Lung (tissue), 17 donors: ENCODE measurements at places on chromosomes 1 and 21. TPM values are rescaled to one million over a fixed set of nuclear protein-coding genes. Genes with fewer than 3 reads are reported as not detected.
A peak's percentile ranks its signal among the peaks of the same experiment; 100 is the strongest.

The MTARC1 gene
- total RNA-seq = 22.3 TPM

GRCh38 chr1:164977561-164977960 lies 379.0 kb downstream of the LMX1A start:
- no peak for DNase-seq

DNA sequence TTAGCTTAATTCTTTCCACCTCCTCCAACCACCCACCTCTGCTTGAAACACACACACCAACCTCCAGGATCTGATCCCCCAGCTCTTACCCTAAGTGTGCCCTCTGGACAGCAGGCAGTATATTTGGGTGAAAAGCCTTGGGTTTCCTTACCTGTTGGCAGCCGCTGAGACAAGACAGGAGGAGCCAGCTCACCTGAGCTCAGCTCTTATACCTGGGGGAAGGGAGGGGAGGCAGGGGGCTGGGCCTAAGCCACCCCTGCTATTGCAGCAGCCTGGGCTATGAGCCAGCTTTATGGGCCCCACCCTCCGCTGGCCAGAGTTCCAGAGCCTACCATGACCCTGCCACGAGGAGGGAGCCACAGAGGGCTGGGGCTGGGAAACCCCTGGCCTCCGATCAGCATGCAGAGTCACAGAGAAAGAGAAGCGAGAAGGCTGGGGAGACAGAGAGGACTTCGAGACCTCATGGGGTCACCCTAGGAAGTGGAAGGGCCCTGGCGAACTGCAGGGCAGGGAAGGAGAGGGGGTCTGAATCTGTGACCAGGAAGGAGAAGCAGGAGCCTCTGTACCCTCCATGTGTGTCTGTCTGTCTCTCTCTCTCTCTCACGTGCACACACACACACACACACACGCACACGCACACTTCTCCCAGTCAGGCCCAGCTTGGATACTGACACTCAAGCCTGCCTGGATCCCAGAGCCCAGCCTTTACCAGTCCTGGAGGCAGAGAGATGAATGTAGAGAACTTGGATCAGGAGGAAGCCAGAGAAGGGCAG lies at the start of gene S100A14:
S100A14 (minus strand) TSS at position 182 of the 773 bp plus-strand sequence. CDS start 467 bp downstream, outside the sequence.
- peak; percentile 67 for DNase-seq

- DNase-seq = peak; percentile 88
These were observed 39.9 kb downstream of the F5 start for GRCh38 chr1:169546087-169546995.

DNA sequence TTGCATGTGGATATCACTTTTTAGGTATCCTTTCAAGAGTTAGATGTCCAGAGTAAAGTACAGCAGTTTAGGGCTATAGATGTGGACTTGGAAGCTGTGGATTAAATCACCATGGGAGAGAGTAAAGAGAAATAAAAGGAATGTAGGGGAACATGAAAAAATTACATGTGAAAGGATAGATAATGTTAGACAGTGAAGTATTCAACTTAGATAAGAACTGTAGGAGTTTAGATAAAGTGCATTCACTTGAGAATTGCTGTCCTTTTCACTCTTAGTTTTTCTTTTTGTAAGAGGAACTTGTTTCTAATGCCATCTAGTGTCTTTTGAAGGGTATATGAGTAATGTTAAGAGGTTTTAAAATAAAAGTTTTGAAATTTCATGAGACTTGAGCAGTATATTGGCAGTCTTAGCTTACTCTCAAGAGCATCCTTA lies 40.1 kb downstream of the MAST2 start:
- peak; percentile 20 for DNase-seq

DNA sequence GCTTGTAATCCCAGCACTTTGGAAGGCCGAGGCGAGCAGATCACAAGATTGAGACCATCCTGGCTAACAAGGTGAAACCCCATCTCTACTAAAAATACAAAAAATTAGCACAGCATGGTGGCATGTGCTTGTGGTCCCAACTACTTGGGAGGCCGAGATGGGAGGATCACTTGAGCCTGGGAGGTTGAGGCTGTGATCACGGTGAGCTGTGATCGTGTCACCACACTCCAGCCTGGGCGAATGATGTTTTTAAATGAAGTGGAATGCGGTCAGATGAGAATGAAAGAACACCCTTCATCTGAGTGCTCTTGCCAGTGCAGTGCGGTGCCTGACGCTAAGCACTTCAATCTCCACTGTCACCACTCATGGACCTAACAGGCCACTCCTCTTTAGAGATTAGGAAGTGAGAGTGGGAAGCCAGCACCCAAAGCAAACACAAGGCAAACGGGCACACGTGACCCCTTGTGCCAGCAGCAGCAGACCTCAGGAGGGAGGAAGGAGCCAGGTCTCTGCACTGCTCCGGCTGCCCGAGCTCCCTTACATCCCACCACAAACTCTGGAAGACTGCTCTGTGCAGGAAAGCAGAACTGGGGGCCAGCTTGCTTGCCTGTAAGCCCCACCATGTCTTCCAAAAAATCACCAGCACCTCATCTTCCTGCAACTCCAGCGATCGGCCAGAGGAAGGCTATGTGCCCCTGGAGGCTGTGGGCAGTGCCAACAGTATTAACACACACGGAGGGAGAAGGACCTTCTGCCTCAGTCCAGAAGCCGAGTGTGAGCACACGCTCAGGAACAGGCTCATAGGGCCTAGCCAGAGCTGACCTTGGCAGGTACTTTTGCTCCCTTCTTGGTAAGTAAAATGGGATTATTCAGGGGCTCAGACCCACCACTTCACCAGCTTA lies 9.7 kb downstream of the CTNNBIP1 start:
- peak; percentile 74 for DNase-seq

DNA sequence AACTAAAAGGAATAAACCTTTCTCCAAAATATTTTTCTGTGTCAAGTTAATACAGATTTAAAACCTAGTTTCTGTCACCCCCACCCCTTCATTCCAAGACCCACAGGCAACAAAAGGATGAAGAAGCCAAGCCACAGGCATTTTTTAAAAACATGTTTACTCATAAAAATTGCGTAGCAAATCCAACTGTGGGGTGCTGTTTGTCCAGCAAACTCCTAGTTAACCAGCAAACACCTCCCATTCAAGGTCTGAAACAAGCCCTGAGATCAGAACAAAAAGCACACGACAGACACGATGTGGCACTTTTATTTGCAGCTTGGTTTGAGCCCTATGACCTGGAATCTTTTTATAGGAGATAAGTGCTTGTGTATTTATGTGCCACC lies 149.9 kb upstream of the CAMK1G start:
- no peak for DNase-seq

DNA sequence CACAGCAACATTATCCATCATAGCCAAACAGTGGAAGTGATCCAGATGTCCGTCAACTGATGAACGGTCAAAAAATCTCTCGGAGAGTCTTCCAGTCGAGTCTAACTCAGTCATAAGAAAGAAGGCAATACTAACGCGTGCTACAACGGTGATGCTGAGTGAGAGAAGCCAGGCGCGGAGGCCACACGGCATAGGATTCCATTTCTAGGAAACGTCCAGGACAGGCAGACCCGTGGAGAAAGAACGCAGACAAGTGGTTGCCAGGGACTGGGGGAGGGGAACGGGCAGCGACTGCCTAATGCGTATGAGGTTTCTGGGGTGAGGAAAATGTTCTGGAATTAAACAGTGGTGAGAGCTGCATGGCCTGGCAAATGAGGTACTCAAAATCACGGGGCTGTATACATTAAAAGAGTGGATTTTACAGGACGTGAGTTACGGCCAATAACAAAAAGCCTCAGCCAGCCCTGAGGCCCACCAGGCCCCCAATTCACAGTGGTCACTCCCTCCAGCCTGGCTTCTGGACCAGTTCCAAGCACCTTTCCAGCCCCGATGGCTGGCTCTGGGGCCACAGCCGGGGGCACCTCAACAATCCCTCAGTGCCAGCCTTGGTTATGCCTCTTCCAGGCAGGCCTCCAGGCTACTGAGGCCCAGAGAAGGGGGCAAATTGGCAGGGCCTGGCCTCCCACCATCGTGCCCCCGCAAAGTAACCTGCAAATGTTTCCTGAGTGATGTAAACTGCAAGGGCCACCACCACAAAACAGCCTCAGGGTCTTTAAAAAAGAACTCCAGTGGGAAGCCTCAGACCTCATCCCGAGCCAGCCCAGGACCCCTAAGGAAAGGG lies 3.4 kb downstream of the WNT9A start:
- DNase-seq = peak; percentile 12

- DNase-seq = no peak
These were observed 9.1 kb downstream of the GBP7 start for GRCh38 chr1:89166705-89167104.

DNA sequence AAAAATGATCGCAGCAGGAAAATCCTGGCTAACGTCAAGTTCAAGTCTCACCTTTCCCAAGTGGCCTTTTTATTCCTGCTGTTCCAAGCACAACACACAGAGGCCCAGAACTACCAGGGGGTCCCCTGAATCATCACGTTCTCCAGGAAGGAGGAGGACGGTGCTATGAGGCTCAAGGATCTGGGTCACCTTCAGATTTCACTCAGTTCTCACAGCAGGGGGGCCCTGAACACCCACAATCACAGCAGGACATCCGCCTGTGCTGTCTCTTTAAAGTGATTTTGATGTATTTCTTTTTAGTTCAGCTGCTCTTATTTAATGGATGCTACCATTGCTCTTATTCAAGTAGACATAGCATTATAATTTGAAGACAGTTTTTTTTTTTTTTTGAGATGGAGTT lies 173.4 kb downstream of the HUNK start:
- DNase-seq = no peak

- no peak for DNase-seq
These were observed 5.5 kb upstream of the PLEKHM2 start for GRCh38 chr1:15678578-15678977.

GRCh38 chr1:207981976-207982375 lies 71.1 kb upstream of the CD34 start:
- no peak for DNase-seq
